Left renal cortex interstitium (tissue), 4 donors: ENCODE measurements at places on chromosomes 7 and 10. TPM values are rescaled to one million over a fixed set of nuclear protein-coding genes. Genes with fewer than 3 reads are reported as not detected.

GRCh38 chr7:131284702-131285419 is 42.8 kb upstream of the MKLN1 start:
- peak; percentile 6 for DNase-seq

DNA sequence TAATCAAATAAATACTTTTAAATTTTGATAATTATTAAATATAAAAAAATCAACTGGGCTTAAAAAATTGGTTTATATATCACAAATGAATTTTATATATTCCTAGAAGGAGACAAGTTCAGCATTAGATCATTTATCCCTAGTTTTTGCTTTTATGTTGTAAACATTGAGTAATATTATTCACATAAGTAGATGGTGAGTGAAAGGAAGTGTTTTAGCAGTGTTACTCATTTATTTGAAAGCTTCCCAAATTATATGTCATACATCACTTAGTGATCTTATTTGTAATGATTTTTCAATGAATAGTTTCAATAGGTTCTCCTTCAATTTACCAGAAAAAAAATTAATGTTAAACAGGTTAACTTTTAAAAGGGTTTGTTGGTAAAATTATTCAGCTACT is 15.8 kb downstream of the KLLN start:
- no peak for DNase-seq

GRCh38 chr7:119397156-119397555 is 875.8 kb upstream of the KCND2 start:
- no peak for DNase-seq

DNA sequence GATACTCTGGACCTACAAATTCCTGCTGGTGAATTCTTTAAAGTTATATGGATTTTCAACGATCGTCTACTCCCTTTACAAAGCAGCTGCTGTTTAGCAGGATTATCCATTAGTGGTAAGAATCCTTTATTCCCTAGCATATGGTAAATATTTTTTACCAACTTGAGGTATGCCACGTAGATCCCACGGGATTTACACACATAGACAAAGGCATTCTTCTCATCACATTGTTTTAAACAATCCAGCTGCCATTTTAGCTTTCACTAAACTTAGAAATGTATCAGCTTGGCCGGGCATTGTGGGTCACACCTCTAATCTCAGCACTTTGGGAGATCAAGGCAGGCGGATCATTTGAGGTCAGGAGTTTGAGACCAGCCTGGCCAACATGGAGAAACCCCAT is 148.0 kb upstream of the SH2B2 start:
- DNase-seq, result no peak

DNA sequence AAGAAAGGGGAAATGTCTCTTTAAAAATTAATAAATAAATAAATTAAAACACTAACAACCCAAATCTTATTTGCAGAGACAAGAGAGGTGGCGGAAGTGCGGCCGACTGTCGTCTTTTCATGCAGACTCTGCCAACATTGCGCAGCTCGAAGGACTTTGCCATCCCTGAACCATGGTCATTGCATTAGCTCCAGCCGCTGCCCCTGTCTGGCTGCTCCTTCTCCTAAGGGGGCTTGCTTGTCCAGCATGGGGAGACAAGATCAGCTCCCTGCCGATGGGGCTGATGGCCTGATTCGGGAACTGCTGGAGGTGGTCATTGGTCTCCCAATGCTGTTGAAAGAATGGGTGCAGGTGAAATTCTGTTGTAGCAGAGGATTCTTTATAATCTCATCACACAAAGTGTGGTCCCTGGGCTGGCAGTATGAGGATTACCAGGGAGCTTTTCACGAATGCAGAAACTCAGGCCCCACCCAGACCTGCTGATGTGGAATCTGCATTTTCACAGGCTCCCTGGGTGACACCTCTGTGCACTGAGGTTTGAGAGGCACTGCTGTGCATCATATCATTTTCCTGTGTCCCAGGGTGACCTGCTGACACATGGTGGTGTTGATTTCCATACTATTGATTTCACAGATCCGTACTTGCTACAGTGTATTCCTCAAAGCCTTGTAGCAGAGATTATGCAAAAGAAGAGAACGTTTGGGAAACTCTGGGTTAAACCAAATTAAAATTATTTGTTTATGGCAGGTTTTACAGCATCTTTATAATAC is 172.4 kb upstream of the ZMIZ1 start:
- DNase-seq, result no peak

DNA sequence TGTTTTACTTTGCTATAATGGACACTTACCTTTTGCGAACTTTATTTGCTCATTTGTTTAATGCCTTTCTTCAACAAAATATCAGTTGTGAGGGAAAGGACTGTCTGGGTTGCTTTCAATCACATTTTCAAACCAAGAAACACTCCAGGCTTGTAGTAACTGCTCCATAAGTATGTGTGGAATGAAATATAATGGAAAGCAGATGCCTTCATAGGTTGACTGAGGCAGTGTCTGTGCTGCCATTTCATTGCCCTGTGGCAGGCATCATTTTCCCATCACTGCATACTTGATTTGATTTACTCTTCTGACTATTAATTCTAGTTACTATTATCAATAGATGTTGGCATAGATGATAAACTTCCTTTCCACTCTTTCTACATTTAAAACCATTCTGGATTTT is 762.3 kb downstream of the CNTNAP2 start:
- no peak for DNase-seq

DNA sequence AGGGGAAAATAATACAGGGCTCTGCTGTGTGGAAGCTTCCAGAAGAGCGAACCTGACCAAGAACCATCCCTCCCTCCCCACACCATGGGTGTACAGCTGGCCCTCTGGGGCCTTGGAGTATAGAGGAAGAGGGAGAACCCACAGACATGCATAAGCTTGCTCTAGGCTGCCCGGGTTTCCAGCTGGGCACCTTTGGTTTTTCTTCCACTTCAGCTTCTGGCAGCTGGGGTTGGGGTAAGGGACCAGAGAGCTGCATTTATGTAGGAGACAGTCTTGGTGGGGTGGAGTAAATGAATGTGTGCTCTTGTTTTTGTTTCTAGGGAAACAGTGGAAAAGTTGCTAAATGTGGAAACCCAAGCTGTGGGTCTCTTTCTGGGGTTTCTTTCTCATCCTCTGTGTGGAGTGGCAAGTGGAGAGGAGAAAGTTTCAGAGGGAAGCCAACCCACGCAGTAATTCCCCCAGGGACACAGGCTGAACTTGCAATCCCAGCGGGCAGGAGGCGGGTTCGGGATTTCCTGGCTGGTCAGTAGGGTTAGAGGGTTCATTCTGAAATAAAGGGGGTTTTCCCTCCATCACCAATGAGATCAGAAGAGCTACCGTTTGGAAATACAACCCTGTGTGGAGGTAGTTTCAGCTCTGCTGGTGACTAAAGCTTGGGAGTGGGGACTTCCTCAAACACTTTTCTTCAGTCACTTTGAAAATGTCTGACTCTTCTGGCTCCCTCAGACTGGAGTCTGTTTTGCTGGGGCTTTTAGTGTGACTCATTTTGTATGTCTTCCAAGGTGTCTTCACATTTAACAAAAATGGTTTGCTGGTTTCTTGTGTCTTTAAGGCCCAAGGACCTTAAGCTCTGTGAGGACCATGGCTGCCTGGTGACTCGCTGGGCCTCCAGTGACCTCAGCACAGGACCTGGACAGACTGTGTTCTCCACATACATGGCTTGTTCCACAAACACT is 22.2 kb upstream of the SRGN start:
- no peak for DNase-seq

DNA sequence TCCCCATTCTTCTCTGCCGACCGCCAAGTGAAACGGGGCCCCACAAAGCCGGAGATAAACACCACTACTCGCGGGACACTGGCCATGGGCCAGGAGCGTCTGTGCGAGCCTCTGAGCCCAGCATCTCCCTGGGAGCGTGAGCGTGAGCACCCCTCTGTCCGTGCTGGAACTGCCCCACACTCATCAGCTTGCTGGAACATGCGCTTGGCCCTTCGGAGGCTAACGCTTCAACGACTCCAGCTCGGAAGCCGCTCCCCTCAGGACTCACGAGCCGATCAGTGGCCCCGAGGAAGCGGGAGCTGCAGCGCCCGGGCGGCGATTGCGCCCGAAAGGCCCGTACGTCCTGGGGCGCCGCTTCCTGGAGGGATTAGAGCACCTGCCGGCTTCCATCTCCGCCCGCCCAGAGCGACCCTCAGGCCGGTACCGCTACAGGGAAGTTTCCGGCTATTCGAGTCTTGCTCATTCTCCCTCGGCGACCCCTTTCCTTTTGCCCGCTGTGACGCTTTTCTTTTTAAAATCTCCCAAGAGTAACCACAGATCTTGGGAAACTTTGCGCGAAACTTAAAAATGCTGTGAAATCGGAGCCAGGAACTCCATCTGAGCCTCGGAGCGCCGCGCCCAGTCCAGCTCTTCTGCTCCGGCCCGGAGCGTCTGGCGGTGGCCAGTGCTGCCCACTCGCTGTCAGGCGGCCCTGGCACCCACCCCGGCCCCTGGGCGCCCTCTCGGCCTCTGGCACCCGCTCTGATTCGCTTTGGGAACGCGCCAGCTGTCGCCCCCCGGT is 1.0 kb downstream of the TLL2 start:
- DNase-seq, result no peak

DNA sequence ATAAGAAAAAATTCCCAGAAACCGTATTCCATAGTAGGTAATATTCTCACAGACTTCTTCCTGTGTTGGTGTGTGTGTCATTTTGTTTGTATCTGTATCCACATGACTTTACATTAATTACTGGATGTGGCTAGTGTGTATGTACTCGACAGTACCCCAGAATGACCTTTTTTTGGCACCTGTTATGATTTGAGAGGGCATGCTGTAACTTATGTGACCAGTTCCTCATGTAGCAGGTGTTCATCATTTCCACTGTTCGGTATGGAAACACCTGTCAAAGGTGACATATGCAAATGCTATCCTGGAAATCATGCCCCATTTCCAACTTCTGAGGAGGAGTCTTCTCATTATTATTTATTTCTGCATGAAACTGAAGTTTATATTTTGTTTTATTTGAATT is 89.3 kb downstream of the ZMYND11 start:
- DNase-seq, result no peak

DNA sequence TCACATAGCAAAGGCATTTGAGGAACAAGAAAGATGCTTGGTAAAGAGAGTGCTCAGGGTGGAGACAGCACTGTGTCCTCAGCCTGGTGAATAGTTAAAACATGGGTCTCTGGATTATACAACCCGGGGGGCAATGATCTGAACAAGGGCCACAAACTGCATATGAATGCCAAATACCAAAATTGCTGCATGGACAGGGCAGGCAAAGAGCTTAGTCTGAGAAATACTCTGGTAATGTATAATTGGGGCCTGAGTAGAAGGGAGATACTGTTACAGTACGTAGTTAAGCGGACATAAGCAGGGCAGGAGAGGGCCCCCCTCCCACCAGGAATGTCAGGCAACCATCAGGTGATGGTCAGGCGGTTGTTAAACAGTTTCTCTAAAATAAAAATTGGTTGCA is 99.3 kb upstream of the CDK1 start:
- DNase-seq, result no peak

- no peak for DNase-seq
Observed at GRCh38 chr10:89279421-89279869, 22.4 kb upstream of the IFIT2 start.

GRCh38 chr7:96014617-96015016 is 242.3 kb downstream of the DYNC1I1 start:
- no peak for DNase-seq

DNA sequence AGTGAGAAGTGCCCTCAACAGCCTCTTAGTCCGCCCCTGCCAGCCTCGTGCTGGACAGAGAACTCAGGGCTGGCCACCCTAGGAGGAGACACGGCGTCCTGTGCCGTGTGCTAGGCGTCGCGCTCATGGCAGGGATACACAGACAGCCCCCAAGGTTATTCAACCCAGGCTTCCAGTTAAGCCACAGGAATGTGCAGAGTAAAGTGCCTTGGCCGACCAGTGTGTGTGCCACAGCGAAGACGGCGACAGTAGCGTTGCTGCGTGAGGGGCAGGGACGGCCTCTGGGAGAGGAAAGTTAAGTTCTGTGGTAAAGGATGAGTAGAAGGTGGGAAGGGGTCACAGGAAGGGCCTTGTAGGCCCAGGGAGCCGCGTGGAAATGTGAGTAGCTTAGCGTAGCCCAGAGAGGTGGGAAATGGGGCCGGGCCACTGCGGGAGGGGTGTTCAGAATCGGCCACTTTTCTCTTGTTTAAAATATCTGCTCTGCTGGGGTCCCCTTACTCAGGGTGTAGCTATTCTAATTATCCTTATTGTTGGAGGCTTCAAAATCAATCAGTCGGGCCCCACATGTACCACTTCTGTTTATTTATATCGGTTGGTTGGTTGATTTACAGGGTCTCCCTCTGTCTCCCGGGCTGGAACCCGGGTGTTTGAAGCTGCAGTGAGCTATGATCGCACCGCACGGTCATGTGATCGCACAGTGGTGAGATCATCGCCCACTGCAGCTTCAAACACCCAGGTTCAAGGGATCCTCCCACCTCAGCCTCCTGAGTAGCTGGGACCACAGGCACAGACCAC is 24.5 kb downstream of the TMEM120A start:
- no peak for DNase-seq

- no peak for DNase-seq
Observed at GRCh38 chr10:107064075-107064474, 100.4 kb downstream of the SORCS1 start.

- DNase-seq, result peak; percentile 67
Observed at GRCh38 chr10:12960334-12960898, 41.1 kb downstream of the CCDC3 start.

GRCh38 chr7:47452295-47452694 is 129.6 kb downstream of the TNS3 start:
- DNase-seq, result no peak

GRCh38 chr7:47239931-47240421 is 341.9 kb downstream of the TNS3 start:
- DNase-seq, result no peak

CTAGE8 gene
- 5.9 TPM for polyA plus RNA-seq

TFPI2 gene
- polyA plus RNA-seq, result 8.3 TPM

CACNA2D1 gene
- polyA plus RNA-seq, result 31.9 TPM

TAF5 gene
- polyA plus RNA-seq, result 8.1 TPM

LEP gene
- 0.37 TPM for polyA plus RNA-seq

ECHDC3 gene
- polyA plus RNA-seq, result 11.3 TPM

AKR1C1 gene
- polyA plus RNA-seq, result 17.3 TPM

TMEM229A gene
- polyA plus RNA-seq, result 0.14 TPM

GALNT17 gene
- 4.8 TPM for polyA plus RNA-seq
